ENCODE measurements at places on chromosomes 3 and 15. TPM values are rescaled to one million over a fixed set of nuclear protein-coding genes. Genes with fewer than 3 reads are reported as not detected.

- no peaks in the 10 kb centered on the region for H3K4me1 ChIP-seq
- peaks cover 7% of the 10 kb centered on the region for H3K36me3 ChIP-seq
- H3K4me3 ChIP-seq, result no peak overlapping the region
- H3K27ac ChIP-seq, result no peak overlapping the region
- no peak for DNase-seq
Measured at GRCh38 chr15:55860468-55860867, 117.5 kb upstream of the PRTG start.

GPX1 gene
- total RNA-seq, result 95.4 TPM

GOLGA6L7 gene
- total RNA-seq, result not detected

DNA sequence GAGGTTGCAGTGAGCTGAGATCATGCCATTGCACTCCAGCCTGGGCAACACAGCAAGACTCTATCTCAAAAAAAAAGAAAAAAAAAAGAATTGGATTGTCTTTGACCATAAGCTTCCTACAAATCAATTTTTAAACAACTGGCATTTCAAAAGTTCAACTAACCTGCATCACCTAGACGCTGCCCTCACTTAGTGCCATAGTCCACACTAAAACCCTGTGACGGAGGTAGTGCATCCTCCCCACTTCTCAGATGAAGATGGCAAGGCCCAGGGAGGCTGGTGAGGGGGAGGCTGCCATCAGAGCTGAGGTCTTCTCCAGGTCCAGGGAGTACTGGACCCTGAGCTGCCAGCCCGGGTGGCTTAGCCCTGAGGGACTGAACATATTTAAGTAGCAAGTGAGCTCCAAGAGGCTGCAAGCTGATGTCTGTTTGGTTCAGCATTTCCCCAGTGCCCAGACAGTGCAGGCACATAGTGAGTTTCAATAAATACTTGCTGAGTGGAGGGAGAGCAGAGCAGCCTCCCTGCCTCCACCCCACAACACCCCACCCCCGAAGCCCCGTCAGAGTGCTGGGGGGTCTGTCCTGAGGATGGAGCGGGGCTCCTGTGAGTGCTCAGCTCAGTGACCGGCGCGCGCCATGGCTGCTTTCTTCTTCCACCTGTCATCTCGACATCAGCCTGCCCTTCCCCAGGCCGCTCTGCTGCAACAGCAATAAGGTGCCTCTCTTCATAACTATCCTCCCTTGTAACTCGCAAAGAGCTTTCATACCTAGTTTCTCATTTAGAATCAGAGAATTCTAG, 52.8 kb downstream of the MGLL start:
- H3K27me3 ChIP-seq, result no peaks in the 10 kb centered on the region
- no peak for DNase-seq
- H3K36me3 ChIP-seq, result no peaks in the 10 kb centered on the region
- peaks cover 7% of the 10 kb centered on the region for H3K4me1 ChIP-seq
- no peak overlapping the region for H3K27ac ChIP-seq

TMC3 gene
- total RNA-seq, result not detected

GRCh38 chr15:74036271-74037170, 42.0 kb downstream of the PML start:
- H3K4me3 ChIP-seq, result no peak overlapping the region
- H3K27ac ChIP-seq, result no peak overlapping the region

DNA sequence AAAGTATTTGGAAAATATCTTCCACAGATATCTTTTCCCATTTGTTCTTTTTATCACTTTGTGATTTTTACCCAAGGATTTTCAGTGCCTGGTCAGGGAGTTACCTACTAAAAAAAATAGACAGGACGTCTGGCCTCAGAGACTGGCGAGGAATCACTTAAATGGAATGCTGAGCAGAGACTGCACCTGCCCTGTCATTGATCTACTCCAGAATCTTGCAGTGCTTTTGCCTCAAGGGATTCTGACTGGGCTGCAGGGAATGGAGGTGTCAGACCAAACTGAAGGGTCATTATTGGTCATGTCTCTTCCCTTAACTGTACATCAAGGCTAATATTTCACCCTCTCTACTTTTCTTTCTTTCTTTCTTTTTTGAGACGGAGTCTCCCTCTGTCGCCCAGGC, 12.1 kb upstream of the RYR3 start:
- no peak overlapping the region for H3K4me3 ChIP-seq
- no peaks in the 10 kb centered on the region for H3K4me1 ChIP-seq
- DNase-seq, result no peak
- H3K27me3 ChIP-seq, result peaks cover 15% of the 10 kb centered on the region
- H3K36me3 ChIP-seq, result no peaks in the 10 kb centered on the region

PPIP5K1 gene
- 61.1 TPM for total RNA-seq

ITGA11 gene
- 0.17 TPM for total RNA-seq

DNA sequence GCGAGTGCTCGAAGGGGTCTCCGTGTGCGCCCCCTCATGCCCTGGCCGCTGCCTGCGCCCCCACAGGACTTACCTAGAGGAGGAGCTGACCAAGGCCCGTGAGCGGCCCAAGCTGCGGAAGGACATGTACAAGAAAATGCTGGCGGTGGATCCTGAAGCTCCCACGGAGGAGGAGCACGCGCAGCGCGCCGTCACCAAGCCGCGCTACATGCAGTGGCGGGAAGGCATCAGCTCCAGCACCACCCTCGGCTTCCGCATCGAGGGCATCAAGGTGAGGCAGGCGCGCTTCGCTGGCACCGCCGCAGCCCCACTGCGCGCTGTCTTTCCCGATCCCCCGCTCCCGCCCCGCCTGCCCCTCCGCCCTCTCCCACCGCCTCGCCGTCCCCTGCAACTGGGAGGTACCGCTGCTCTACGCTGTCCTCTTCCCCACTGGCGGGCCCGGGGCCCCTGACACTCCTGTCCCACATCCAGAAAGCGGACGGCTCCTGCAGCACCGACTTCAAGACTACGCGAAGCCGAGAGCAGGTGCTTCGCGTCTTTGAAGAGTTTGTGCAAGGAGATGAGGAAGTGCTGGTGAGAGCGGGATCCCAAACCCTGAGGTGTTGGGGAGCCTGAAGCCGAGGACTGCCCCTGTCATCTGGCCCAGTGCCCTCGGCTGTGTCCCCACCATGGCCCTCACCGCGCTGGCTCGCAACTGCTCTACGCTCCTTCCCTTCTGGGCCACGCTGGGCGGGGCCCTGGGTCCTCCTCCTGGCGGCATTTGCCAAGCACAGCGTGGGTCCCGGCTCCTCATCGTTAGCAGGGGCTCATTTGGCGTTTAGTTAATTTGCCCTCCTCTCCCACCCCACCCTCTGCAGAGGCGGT, 8.5 kb downstream of the ITPKA start:
- peak overlapping the region; percentile 52 for H3K4me3 ChIP-seq
- H3K27me3 ChIP-seq, result peaks cover 24% of the 10 kb centered on the region
- H3K4me1 ChIP-seq, result peaks cover 11% of the 10 kb centered on the region

PLAAT1 gene
- total RNA-seq, result not detected
